ENCODE measurements at places on chromosomes 12 and 14. TPM values are rescaled to one million over a fixed set of nuclear protein-coding genes. Genes with fewer than 3 reads are reported as not detected.

Gene PLCZ1
- not detected for total RNA-seq

DNA sequence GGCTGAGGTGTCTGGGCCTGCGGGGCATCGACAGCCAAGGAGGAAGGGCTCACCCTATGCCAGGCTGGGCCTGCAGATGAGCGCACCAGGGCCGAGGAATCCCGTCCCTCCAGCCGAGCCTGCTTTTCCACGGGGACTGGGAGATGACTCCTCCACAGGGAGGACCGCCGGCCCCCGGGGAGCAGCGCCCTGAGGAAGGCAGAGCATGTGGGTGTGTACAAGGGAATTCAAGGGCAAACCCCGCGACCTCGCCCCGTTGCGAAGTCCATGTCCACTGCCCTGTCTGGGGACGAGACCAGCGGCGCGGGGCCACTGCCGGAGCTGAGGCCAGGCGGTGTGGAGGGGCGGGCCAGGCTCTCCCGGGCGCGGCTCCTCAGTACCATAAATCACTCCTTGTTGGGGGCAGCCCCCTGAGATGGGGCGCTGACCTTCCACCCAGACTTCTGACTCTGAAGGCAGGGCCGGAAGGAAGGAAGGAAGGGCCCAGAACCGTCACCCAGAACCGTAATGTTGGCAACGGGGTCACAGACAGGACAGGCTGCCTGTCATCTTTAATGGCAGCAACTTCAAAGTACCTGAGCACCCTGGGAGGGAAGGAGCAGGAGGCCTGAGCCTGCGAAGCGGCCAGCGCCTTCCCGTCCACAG lies 52.5 kb downstream of the RNF34 start:
- no peak for DNase-seq

DNA sequence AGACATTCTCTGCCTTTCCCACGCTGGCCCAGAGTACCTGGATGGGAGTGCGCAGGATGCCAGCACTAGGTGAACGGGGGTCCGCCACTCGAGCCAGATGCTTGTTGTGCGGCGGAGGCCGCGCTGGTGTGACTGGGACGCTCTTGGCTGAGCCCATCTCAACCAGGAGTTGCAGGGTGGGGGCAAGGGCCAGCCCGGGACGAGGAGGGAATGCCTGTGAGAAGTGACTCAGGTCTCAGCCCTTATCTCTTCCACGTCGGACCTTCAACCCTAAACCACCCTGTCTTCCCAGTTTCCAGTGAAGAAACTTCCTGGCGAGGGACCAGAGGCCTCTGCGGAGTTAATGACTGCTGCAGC lies 312 bp downstream of the CDCA3 start:
- DNase-seq: no peak

DNA sequence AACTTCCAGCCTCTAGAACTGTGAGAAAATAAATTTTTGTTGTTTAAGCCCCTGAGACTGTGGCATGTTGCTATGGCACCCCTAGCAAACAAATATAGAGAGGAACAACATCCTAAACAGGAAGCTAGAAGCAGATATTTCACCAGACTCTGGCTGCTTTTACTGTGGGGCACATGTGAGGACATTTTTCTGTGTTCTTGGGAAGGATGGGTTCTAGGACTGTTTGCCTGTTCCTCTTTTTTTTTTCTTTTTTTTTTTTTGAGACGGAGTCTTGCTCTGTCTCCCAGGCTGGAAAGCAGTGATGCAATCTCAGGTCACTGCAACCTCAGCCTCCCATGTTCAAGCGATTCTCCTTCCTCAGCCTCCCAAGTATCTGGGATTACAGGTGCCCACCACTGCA lies 4.2 kb upstream of the HRK start:
- no peak for DNase-seq

GRCh38 chr12:106086696-106087095 lies 52.1 kb downstream of the NUAK1 start:
- DNase-seq: no peak

GRCh38 chr14:47549886-47550285 lies 125.5 kb downstream of the MDGA2 start:
- DNase-seq: no peak

DNA sequence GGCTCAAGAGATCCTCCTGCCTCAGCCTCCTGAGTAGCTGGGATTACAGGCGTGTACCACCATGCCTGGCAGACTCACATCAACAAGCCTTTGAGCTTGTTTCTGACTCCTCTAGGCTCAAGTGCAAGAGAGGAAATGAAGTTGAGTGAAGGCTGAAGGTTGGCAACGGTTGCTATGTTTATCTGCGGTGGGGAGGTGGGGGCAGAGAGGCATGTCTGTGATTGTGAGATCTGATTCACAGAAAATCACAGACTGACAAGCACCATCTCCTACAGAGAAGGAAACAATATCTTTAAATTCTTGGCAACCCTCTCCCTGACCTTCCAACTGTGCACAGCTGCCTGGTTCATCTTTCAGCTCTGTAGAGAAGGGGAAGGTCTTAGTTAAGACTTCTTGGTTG lies 22.1 kb upstream of the NINJ2 start:
- DNase-seq: peak; percentile 61

All from kidney epithelial cell (primary cell).